Aortic smooth muscle cell (primary cell): ENCODE measurements at places on chromosomes 7 and 10. TPM values are rescaled to one million over a fixed set of nuclear protein-coding genes. Genes with fewer than 3 reads are reported as not detected.

The ITGA8 gene
- 289 and 543 TPM in 2 replicates for total RNA-seq

The C7orf25 gene
- total RNA-seq = 4.5 and 6.1 TPM in 2 replicates

The LIPN gene
- total RNA-seq = not detected in 2 replicates

The NME8 gene
- total RNA-seq = not detected in 2 replicates

The CPN1 gene
- not detected in 2 replicates for total RNA-seq

The SNX10 gene
- total RNA-seq = 0.13 TPM in 1 of 2 replicates, not detected in the other

The RBP4 gene
- total RNA-seq = 0.06 TPM in 1 of 2 replicates, not detected in the other

The MMP21 gene
- total RNA-seq = not detected in 2 replicates

The VPS26A gene
- 27.3 and 35.2 TPM in 2 replicates for total RNA-seq

The SAP25 gene
- total RNA-seq = not detected in 2 replicates
